MV-4-11 (cell line): ENCODE measurements at places on chromosomes 3 and 15.
A peak's percentile ranks its signal among the peaks of the same experiment; 100 is the strongest.

- no peak for DNase-seq
Measured at GRCh38 chr3:45313743-45314403, 74.5 kb upstream of the LARS2 start.

DNA sequence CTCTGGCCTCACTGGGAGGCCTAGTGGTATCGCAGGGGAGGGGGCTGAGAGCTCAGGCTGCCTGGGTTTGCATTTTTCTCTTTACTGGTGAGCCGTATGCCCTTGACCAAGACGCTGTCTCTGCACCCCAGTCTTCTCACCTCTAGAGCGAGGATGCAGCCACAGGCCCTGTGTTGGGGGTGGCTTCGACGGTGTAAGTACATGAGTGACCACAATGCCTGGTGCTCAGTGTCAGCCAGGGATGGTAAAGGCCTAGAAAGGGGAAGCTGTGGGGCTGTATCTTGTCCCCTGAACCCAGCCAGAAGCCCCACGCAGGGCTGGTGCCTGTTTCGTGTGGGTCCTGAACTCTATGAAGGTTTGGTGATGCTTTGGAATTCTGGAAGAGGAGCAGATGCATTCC, 19.8 kb downstream of the SYNM start:
- peak; percentile 50 for DNase-seq

DNA sequence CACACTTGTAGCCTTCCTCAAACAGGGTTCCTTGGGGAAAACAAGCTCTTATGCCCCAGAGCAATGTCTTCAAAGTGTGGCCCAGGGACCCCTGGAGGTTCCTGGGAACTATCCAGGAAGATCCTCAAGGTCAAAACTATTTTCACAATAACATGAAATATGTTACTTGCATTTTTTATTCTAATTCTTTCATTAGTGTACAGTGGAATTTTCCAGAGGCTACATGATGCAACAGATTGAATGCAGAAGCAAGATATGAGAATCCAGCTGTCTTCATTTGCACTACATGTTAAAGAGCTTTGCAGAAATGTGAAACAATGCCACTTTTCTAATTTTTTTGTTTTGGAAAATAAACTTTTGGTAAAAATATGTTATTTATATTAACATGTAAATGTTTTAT, 190.9 kb downstream of the SLC9A9 start:
- DNase-seq, result no peak

DNA sequence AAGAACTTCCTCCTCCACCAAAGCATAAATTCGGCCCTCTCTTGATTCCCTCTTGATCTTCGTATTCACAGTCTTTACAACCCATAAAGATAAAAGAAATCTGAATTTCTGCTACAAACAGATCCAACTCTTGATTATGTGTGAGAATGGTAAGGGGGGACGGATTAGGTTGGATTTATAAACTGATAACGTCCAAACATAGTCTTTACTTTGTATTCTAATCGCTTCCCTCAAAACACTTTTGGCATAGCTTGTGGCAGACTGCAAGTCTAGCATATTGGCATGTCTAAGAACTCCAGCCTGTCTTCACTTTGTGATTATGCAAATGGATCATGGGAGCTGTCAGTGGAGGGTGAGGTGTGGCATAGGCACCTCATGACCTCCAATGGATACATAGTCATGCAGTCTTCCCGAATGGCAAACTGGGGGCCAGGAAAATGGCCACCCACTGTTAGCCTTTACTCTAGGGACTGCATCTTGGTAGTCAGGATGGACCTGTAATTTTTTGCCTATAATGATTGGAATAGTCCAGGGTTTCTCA, 24.3 kb upstream of the GPR171 start:
- DNase-seq, result no peak

- no peak for DNase-seq
Measured at GRCh38 chr15:50192926-50193620, 11.1 kb downstream of the SLC27A2 start.

DNA sequence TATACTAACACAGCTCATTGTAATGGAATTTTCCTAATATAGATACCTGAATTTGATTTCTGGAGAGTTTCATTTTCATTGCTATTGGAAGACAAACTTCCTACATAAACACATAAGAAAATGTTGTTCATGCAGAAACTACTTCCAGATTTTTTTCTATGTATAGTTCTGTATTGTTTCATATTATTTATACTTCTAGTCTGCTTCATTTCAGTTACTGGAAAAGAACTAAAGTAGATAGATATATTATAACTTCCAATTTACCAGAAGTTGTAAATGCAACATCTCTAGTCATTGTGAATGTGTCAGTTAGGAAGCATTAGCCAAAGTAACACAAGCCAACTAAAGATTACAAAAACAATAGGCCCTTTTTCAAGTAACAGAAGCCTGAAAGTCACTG, 147.3 kb upstream of the ZNF385D start:
- no peak for DNase-seq

- no peak for DNase-seq
Measured at GRCh38 chr3:144775551-144775950, 803.9 kb downstream of the DIPK2A start.

DNA sequence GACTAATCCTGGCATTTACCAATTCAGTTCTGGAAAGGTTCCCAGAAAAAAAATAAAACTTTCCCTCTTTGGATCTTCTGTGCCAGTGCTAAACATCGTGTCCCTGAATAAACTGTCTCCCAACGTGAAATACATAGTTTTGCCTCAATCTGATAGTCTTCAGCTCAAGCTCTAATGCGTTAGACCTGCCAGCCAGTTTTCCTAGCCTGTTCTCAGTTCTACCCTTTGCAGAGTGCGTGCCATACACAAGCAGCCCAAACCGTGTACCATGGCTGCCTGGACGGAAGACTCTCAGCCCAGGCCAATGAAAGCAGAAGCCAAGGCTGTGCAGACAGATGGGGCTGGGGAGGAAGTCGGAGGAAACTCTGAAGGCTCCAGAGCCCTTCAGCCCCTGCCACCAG, 11.4 kb upstream of the OCA2 start:
- no peak for DNase-seq

DNA sequence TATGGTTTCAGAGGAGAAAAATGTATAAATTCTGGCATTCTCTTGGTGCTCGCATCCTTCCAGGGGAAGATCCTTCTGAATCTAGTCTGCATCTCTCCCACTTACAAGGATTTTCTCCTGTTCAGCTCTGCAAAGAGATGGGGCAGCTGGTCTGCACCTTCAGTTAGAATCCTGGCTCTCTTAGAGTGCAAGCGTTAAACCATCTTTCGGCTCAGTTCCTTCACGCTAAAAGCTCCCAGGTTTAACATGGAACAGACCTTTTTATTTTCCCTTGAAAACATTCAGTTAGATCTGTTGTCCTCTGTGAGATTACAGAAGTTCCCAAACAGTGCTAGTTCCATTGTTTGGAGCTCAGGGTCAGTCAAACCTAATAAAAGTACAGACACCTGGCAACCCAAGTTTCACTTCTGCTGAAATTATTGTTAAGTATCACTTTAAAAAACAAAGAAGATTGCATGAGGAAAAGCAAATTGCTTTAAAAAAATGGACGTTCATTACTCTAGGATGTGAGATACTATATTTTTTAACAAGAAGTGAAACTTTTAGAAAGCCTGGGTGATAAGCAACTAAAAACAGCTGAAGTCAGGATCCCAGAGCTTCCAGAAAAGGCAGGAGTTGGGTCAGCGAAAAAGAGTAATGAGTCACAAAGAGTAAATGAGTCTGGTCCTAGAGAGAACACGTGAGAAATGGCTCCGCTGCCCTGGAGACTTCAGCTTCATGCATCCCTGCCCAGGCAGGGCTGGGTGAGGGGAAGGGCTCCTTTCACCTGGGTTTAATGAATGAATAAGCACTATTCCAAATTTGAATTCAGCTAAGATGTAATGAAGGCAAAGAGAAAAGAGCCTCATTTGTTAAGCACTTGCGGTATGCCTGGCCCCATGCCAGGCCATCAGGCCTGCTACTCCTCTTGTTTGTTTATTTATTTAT, 63.3 kb downstream of the ABTB1 start:
- peak; percentile 93 for DNase-seq
